ENCODE measurements at places on chromosomes 3 and 15. TPM values are rescaled to one million over a fixed set of nuclear protein-coding genes. Genes with fewer than 3 reads are reported as not detected.

RAD51 gene
- total RNA-seq: 2.6 TPM

TRPC1 gene
- 12.2 TPM for total RNA-seq

GRIP2 gene
- 18.2 TPM for total RNA-seq

SLC25A26 gene
- 27.1 TPM for total RNA-seq

COMMD4 gene
- 35.5 TPM for total RNA-seq

PLCB2 gene
- 8.4 TPM for total RNA-seq

C3orf49 gene
- not detected for total RNA-seq

DNA sequence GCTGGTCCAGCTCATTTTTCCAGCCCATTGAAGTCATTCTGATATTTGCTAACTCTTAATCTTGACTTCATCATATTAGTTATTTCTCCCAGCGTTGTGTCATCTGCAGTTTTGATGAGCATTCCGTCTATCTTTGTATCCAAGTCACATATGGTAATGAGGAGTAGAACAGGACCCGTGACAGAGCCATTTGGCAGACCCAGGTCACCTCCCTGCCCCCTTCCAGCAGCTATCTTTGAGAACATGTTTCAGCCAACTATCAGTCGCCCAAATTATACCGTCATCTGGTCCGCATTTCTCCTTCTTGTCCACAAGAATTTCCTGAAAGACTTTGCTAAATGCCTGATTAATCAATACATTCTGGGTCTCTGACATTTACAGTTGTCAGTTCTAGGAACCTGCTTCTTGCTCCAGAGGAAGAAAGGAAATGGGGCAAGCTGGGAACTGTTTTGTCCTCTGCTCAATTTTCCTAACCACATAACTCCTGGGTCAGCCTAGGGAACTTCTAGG lies 347.1 kb upstream of the NR2E3 start:
- no peak for DNase-seq

DNA sequence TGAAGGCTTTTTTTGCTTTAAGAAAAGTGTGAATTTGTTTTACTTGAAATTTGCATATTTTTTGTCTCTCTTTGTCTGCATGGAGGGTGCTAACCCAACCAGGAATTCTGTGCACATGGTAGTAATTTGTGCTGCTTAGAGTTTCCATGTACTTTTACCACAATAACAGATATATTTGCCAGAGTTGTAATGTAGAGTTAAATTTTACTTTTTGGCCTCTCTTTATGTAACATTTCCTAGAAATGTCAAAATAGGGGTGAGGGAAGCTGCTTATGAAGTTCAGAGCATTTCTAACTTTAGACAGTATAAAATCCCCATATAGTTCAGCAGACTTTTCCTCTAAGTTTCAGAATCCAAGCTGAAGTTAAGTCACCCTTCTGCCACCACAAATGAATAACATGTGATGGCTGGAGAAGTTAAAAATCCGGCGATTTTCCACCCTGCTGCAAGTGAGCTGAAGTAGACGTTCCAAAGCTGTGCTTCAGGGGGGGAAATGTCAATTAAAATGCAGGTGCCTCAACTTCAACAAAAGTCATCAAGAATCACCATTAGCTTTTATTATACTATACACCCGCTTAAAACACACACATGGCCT lies 385.7 kb upstream of the NR2F2 start:
- DNase-seq: no peak

DNA sequence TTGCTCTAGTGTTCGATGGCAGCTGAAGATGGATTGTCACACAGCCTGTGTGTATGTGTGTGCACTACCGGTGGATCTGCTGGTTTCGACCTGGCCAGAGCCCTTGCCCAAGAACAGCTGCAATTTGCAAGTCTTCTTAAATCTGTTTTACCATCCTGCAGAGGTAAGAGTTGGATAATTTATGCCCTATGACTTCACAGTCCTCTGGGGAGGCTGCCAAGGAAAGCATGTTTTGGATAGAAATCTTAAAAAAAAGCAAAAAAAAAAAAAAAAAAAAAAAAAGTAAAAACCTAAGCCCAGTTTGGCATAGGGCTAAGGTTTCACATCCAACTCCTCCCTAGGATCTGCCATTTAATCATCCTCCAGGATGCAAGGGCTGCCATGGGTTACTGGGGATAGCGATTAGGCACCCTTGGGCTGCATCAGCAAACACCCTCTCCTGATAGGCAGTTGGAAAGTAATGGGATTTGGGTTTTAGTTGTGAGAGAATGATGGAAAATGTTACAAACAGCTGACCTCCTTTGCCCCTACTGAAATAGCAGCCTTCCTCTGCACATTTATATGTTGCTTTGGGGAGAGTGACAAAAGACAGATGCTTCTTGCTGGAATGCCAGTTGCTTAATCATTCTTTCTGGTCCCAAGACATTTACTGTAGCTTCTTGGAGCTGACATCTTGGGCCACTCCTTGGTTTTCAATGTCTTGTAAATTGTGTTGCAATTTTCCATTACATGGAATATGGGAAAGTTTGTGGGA lies 35.4 kb downstream of the CD200R1L start:
- peak; percentile 53 for DNase-seq

GRCh38 chr3:3800080-3800455 lies 837 bp downstream of the LRRN1 start:
- peak; percentile 20 for DNase-seq

DNA sequence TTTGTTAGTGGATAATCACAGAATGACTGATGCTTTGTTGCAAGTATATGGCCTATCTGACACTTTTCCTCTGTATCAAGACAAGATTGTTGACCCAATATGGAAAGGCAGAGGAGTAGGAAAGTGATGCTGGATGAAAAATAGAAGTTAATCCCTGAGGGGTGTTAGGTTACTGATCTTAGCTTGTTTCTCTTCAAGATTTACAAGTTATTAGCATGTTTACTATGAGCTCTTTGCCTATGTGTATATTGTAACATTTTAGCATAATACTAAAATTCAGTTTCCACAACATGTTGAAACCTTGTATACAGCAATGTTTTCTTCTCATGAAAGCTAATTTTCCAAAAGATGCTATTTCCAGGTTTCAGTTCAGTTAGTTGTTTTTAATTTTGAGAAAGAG lies 120.4 kb upstream of the CCNL1 start:
- DNase-seq: no peak

DNA sequence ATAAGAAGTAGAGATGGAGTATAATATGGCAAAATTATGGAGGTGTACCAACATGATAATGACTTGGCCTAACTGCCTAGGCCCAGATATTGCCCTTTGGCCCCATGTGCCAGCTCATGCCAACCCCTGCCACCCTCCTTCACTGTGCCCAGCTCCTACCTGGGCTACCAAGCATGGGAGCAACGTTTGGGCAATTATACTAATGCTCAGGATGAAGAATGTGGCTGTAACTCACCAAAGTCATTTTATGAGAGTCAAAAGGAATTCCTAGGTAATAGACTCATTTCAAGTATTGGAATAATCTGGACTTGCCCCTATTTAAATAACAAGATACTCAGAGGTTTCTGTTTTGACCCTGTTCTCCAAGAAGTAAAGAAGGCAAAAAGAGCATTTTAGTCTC lies 240.2 kb upstream of the IL12A start:
- DNase-seq: no peak

DNA sequence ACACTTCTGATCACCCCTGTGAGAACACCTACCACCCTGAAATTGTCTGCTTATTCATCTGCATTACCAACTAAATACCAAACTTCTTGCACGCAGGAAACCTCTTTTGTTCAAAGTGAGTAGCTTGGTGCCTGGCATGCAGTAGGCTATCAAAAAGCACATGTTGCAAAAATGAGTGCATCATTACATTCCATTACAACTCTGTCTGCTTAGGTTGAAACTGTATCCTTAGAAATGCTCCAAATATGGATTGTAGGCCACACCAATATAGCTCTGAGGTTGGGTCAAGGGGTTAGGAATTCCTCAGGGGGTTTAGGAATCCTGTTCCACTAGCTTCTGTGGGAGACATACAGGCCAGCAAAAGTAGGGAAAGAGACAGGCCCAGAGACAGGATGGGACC lies 107.2 kb downstream of the THRB start:
- DNase-seq: no peak

DNA sequence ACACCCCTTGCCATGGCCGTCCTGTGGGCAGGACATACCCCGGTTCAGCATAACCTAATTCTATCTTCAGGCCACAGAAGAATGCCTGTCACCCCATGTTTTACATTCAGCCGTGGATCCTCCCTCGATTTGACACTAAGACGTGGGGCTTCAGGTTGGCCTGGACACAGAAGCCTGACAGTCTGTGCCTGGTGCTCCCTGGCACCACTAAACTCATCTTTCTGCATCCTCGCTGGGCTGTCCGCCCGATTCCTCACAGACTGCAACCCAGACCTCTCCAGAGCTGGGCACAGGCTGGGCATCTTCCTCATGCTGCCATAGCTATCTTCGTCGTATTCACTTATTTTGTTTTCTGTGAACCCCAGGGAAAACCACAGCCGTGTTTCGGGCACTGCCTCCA lies 117.8 kb upstream of the IQSEC1 start:
- DNase-seq: no peak

DNA sequence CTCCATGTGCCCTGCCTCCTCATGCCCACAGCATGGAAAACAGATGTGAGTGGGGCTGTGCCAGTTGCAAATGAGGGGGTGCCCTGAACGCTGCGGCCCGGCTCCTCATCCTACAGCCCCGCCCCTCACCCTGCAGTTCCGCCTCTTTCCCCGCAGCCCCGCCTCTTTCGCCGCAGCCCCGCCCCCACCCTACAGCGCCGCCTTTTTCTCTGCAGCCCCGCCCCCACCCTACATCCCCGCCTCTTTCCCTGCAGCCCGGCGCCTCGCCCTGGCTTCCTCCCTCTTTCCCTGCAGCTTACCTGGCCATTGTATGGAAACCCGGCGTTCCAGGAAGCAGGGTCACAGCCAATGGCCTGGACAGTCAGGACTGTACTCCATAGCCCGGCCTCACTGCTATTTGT lies 284.9 kb downstream of the TLE3 start:
- no peak for DNase-seq

- no peak for DNase-seq
These were observed 102.5 kb downstream of the SST start for GRCh38 chr3:187567661-187568121.

GRCh38 chr3:179113903-179114302 lies 34.3 kb upstream of the PIK3CA start:
- DNase-seq: no peak

GRCh38 chr3:13352621-13353131 lies 67.4 kb downstream of the NUP210 start:
- no peak for DNase-seq

DNA sequence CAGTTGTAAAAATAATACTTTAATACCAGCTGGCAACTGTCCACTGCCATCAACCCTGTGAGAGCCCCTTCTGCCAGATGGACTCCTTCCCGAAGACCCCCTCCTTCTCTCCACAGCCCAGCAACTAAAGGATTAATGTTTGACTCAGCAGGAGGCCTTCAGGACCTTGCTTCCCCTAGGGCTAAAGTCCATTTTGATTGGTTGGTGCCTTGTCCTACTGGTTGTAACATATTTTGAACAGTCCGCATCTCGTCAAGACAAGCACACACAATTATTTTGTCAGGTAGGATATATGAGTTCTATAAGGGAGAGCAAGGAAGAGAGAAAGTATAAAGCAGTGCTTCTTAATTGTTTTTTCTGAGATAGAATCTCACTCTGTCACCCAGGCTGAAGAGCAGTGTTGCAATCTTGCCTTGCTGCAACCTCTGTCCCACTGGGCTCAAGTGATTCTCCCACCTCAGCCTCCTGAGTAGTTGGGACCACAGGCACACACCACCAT lies 18.6 kb downstream of the ACOX2 start:
- no peak for DNase-seq

DNA sequence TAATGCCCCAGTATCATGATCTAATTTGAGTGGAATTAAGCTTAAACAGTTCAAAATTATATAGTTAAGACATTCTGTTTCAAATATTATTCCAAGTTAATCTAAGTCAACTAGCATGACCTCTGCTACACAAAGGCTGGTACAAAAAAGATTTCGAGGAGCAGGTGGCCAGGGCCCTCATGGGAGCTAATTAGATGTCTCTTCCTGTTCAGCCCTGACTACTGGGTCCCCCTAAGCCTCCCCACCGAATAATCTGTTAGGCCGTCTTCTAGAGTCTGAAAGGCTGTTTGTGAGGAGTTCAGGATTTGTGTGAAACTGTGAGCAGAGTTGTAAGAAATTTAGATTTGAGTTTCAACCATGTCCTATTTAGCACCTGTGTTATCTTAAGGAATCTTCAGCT lies 75.4 kb downstream of the PPM1L start:
- DNase-seq: no peak

DNA sequence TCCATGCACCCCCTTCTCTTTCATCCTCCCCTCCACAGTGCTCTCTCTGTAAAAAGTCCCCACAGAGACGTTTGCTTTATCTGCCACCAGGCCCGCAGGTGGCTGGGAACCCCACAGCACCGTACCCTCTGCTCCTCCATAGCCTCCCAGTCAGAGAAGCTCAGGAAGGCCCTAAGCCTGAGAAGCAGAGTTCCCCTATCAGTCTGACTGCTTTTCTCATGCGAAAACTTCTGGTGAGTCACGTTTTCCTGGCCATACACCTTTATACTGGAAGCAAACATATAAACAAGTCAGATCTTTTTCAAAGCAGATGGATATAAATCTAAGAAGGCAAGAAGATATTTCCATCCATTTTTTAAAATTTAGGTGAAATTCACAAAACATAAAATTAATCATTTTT lies 51.5 kb upstream of the MEF2A start:
- no peak for DNase-seq

- DNase-seq: no peak
These were observed 528.3 kb upstream of the CFAP20DC start for GRCh38 chr3:59578129-59578528.

- no peak for DNase-seq
These were observed 44.4 kb downstream of the MUC20 start for GRCh38 chr3:195764961-195765706.

GRCh38 chr3:188198001-188198400 lies 44.0 kb downstream of the LPP start:
- no peak for DNase-seq

DNA sequence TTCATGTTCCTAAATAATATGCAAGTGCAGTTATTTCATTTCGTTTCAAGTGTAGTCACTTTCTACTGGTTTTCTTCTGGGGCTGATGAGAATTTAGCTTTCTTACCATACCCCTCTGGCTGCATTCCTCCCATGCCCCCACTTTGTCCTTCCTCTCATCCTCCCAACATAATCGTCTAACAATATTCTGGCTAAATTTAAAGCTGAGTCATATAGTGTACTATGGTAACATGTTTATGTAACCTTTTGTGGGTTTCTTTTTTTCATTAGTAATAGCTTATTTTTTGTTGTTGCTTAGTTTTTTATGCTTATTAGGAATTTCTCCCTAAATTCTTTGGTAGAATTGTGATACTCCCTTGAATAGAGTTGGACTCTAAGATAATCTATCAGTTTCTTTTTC lies 30.5 kb downstream of the DUT start:
- DNase-seq: no peak
